Lung microvascular endothelial cell (primary cell): ENCODE measurements at places on chromosomes 2 and 18. TPM values are rescaled to one million over a fixed set of nuclear protein-coding genes. Genes with fewer than 3 reads are reported as not detected.

RFX8 gene
- 0.22 TPM in 1 of 2 replicates, not detected in the other for total RNA-seq

KCNK3 gene
- total RNA-seq, result not detected in 2 replicates

C1GALT1C1L gene
- total RNA-seq, result not detected in 2 replicates

ACKR3 gene
- total RNA-seq, result 5.0 and 17.9 TPM in 2 replicates

MC5R gene
- not detected in 2 replicates for total RNA-seq

SPP2 gene
- not detected in 2 replicates for total RNA-seq

FBXO15 gene
- 0.20 and 0.22 TPM in 2 replicates for total RNA-seq

C2orf15 gene
- total RNA-seq, result 0.20 and 0.22 TPM in 2 replicates
